ENCODE measurements at places on chromosomes 7 and 10.

- no peak for DNase-seq
Measured at GRCh38 chr10:79103585-79103984, 34.8 kb downstream of the ZMIZ1 start.

DNA sequence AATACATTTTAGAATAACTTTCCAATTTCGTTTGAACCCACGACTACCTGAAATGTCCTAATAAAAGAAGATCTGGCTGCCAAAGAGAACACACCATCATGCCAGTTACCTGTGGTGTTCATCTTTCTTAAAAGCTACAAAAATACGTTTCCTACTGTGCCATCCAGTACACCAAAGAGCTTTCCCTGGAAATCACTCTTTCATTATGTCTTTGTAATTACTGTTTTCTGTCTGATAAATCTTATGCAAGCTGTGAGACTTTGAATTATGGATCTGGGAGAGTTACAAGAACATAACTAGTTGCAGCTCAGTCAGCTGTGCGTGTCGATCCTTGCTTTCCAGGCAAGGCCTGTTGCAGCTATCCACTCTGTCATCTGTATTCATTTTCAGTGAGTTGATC lies 12.5 kb upstream of the POM121L12 start:
- DNase-seq = no peak

DNA sequence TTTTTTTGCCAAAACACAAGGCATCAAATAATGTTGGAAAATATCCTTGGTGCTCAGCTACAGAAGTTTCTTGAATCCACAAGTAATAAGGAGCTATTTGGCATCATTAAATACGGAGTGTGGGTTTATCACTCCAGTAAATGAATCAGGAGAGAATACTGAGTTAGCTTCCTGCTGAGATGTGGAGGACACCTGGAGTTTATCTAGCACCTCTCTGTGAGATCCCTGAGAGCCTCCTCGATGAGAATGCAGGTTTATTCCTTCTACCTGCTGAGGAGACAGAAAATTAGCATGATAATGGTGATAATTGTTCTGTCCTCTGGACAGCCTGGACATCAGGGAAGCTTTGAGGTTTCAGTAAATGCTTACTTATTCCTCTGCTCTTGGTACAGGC lies 40.5 kb downstream of the NRG3 start:
- DNase-seq = no peak

DNA sequence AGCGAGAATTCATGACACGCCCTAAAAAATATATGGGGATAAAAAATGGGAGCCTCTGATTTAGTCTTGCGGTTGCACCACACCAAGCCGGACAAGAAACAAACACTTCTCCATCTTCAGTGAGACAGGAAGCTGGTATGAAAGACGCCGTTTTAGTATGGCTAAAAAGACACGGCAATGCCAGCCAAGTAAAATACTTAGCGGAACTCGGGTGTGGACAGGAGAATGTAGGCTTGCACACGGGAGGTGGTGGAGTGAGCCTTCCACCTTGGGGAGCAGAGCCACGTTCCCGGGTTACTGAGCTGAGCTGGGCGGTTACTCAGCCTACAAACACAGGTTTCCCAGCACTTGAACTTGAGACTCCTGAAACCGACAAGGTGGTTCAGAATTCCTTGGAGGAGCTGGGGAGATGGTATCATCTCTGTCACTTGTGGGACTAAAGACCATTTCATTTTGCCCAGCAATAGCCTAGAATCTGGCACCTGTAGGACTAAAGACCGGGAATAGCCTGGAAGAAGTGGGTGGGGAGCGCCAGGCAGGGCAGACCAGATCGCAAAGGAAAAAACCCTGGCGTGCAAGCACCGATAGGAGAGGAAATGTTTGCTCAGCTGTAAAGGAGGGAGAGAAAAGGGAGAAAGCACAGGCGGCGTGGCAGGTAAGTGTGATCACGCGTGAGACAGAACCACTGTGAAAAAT lies 34.8 kb upstream of the SEPHS1 start:
- DNase-seq = no peak

GRCh38 chr7:28988810-28989209 lies 30.7 kb upstream of the TRIL start:
- DNase-seq = no peak

DNA sequence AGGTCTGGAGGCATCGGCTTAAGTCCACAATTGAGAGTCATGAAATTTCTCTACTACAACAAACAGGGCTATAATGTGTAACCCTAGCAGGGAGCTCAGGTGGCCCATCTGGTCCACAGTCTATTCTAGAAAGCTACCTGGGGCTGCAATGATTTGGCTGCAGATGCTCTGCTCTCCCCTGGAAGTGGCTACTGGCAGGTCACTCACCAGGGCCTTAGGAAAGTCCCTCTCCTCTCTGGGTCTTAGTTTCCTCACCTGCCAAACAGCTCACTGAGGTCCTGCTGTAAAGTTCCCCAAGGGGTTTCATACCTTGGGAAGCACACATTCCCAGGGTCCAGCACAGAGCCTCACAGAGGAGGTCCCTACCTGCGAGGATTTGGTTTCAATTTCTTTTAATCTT lies 2.5 kb downstream of the IGFBP3 start:
- DNase-seq = no peak

GRCh38 chr7:159192725-159193453 lies 48.2 kb upstream of the VIPR2 start:
- DNase-seq = no peak
